ENCODE measurements at places on chromosomes 11 and 22.

DNA sequence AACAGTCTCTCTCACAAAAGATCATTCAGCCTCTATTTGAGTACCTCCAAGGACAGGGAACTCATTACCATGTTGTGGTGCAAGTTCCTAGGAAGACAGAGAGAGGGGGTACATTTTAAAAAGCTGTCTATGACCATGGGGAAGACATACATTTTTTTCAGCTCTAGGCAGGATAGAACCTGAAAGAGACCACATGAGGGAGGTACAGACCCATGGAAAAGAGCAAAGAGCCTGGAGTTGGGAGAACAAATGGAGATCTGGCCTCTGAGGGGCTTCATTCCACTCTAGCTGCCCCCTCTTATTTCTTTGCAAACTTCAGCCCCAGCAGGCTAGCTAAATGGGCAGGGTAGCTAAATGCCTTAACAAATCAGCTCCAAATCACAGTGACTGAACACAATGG is 36.3 kb downstream of the KCNC1 start:
- DNase-seq = no peak

- DNase-seq = peak; percentile 92
These were observed 81.9 kb downstream of the LRRC32 start for GRCh38 chr11:76588455-76589325.

- DNase-seq = no peak
These were observed 357.8 kb downstream of the CADM1 start for GRCh38 chr11:115146425-115146824.

DNA sequence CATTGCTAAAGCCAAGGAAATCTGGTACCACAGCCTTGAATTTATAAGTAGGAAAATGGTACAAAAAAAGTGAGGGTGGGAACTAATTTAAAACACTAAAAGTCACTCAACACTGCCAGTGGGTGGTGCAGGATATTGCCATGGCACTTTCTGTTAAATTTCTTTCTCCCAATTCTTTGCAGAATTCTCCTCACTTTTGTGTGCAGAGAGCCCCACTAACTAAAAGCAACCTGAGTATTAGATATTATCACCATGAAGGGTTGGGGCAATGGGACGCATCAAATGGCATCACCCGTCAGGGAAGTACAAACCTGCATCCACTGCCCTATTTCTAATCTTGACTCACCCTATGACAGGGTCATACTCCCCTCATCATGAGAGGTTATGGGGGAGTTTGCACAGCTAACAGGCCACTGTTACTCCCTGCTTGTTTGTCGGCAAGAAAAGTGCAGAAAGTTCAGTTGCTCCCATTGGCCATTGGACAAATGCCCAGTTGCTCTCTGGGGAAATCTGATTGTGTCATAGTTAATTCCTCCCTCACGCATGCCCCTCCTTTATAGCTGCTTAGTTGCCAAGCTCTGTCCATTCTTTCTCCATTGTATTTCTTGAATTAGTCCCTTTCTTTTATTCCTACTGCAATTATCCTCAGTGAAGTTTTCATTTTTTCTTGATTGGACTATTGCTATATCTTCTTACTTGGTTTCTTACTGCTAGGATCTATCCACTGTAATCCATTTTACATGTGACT is 93.8 kb upstream of the BLID start:
- no peak for DNase-seq

DNA sequence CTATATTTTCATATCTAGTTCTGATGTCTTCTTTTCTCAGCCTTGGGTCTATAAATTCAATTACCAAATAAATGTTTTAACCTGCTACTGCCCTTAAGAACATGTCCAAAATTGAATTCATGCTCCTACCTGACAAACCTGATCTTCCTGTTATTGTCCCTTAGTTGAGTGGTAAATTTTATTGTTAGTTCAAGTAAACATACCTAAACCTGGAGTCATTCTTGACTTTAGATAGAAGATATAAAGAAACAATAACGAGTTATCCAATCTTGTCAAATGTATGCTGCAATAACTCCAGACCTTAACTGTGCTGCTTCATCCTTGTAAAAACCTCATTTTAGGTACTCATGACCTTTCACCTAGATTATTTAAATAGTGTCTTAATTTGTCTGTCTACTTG is 34.6 kb upstream of the SC5D start:
- DNase-seq = no peak

DNA sequence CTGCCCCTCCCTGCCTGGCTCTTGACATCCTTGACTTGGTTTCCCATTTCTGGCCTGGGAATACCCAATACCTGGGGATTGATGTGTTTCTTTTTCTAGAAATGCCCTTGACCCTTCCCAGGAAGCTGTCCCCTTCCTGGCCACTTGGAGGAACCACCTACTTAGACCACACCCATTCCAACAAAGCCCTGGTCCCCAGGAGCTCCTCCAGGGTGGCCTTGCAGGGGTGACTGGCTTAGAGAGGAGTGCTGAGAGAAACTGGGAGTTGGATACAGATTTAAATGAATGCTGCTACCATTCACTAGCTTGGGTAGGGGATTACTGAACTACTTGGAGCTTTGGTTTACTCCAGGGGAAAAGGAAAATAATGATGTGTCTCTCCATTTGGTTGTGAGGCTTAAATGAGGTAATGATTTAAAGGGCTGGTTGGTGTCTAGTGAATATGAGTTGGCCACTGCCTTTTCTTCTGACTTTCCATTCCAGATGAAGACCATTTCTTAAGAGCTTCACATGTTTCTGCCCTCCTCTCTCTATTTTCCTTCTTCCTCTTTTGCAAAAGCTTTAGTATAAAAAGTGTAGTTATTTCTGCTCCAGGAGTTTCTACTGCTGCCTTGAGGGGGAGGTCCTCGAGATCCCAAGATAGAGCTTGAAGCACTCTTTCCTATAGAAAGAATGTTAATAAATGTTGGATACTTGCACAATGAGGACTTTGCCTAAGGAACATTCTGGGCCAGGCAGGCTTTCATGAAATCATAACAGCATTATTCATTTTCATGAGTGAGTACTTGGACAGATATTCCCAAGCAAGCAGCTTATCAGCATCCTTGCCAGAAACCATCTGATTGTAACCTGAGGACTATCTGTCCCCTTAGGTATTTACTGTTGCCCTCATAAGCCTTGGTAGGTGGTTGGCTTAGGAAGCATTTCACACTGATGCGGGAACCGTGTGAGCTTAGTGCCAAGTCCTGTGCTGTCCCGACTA is 22.4 kb downstream of the PANX1 start:
- no peak for DNase-seq

DNA sequence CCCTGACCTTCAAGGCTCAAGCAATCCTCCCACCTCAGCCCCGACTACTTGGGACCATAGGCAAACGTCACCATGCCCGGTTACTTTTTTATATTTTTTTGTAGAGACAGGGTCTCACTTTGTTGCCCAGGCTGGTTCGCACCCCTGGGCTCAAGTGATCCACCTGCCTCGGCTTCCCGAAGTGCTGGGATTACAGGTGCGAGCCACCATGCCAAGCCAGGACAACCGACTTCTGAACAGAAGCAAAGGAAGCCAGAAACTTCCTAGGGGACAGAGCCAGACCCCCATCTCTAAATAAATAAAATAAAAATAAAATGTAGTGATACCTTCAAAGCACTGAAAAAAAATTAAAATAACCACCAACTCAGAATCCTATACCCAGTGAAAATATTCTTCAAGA is 26.4 kb downstream of the C11orf58 start:
- DNase-seq = no peak

GRCh38 chr11:105609341-105609781 is 512 bp upstream of the GRIA4 start:
- no peak for DNase-seq

DNA sequence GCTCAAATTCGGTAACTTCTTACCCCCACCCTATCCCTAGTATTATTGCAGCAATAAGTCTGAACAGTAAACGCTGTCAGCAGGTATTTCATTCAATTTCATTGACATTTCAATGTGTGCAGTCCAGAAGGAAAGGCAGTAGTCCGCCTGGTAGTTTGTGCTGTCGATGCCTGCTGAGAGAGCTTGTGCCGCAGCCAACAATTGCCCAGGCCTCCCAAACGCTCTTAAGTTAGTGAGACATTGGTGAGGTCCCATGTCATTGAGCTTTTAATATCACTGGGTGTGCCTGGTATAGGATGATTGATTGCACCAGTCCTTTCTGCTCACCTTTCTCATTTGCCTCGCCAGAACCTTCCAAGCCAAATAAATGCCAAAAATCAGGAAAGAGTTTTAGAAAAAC is 28.1 kb downstream of the ALKBH3 start:
- DNase-seq = no peak

GRCh38 chr22:21917181-21917958 is 35.3 kb downstream of the PPM1F start:
- no peak for DNase-seq

- no peak for DNase-seq
These were observed 11.5 kb downstream of the STARD10 start for GRCh38 chr11:72782081-72782920.

DNA sequence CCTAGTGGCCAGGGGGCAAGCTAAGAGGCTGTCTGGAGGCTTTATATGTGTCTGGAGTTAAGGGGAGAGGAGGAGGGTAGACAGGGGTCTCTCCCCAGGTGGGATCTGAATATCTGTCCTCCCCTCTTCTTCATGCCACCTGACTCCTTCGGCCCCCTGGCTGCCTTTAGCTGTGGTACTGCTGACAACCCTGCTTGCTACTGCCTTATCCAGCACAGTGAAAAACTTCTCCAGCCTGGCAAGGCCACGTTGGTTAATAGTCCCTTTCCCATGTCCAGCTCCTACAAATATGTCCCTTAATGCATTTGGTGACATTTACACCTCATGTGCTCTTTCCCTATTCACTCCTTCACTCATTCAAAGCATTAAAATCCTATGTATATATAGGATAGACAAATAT is 42.4 kb upstream of the NNMT start:
- no peak for DNase-seq

- DNase-seq = no peak
These were observed 187.0 kb upstream of the ISX start for GRCh38 chr22:34879001-34879400.

DNA sequence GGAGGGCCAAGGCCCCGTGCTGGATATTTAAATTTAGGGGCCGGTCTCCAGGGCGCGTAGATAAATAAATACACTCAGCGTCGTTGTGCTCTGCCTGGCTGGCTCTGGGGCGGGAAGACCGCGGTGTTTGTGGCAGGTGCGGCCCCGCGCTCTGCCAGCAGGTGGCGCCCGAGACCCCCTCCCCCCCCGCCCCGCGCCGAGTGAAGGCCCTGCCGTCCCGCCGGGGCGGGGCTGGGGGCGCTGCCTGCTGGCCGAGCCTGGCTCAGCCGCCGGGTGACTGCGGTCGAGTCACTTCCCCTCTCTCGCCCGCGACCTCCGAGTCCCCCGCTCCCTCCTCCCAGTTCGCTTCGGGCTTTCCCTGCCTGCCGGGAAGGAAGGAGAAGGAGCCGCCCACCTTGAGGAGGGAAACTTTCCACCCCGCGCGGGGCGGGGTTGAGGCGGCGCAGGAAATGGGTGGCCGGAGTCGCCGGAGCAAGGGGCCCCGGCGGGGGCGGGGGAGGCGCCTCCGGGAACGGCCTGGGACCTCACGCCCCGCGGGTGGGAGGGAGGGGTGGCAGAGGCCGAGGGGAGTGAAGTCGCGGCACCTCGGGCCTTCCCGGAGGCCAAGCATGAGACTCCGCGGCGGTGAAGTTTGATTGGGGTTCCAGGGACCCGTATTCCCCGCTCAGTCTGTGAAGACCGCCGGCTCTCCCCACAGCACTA is 1.6 kb upstream of the EHBP1L1 start:
- DNase-seq = peak; percentile 99

DNA sequence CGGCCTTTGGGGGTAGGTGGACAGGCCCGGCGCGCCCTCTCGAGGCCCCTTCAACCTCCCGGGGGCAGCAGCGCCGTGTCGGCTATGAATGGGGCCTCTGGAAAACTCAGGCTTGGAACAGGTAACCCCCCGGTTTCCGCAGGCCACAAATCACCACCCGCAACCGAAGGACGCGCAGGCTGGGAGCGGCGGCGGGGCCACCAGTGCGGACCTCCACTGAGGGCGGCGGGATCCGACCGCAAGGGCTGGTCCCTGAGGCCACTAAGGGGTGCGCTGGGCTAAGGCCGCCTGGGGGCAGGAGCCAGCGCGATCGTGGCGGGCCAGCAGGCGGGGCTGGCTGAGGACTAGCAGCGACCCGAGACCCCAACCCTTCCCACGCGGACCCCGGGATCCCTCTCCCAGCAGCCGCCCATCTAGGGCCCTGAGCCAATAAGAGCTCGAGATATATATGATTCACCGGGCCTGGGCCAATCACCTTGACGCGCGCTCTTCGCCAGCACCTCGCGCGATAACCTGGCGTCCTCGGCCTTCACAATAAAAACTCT is 609 bp upstream of the ATF4 start:
- DNase-seq = peak; percentile 99

DNA sequence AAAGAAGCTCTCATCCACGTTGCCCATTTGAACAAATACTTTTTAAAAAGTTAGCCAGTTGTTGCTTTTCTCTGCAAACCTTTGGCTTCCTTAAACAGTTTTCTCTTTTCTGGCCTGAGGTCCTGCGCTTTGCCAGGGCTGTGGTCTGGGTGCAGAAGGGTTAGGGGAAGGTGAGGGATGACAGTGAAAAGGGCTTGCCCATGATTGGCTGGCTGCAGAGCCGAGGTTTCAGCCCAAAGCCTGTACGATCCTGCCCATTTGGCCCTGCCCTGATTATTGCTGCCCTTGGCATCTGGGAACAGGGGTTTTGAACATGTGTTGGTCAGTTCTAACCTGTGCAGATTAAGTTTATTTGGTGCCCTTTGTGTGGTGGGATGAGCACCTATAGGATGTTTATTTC is 1.5 kb downstream of the INCENP start:
- no peak for DNase-seq

GRCh38 chr22:27122574-27122973 is 465.2 kb downstream of the MIAT start:
- DNase-seq = no peak

DNA sequence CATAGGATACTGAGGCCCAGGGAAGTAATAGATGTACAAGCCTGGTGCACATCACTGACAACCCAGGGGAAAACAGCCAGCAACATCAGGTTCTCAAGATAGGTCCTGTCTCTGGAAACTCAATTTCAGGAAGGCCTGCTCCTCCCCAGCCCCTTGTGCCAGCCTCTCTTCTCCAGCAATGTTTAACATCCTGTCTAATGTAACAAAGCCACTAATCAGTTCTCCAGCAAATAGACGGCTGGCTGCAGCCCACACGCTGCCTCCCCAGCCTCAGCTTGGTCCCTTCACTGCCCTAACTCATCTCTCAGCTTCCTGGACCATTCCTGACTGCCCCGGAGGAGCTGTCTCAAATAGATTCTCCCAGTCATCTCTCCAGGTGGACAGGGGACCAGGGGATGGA is 37.8 kb downstream of the RPL27A start:
- DNase-seq = no peak

- no peak for DNase-seq
These were observed 103.7 kb downstream of the ZBTB16 start for GRCh38 chr11:114163229-114163631.

Data from CMK (cell line).